ENCODE measurements at places on chromosomes 7 and 10.

GRCh38 chr7:2478800-2479199, 2.6 kb upstream of the GRIFIN start:
- DNase-seq: no peak

DNA sequence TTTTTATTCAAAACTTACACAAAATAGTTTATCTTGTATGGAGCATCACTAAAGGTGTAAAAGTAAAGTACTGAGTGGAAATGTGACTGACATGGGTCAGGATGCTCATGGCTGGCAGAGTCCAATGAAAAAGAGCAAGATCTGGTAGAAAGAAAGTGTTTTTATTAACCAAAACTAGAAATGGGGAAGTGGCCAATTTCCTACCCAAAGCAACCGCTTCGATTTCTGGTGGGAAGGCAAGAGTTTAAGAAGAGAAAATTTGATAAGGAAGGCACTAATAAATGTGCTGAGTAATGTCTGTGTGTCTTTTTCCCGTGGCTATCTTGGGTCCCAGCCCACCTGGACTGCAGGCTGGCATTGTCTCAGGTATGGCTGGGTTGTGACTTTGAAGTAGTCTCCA, 277.7 kb downstream of the ANKRD7 start:
- DNase-seq: no peak

DNA sequence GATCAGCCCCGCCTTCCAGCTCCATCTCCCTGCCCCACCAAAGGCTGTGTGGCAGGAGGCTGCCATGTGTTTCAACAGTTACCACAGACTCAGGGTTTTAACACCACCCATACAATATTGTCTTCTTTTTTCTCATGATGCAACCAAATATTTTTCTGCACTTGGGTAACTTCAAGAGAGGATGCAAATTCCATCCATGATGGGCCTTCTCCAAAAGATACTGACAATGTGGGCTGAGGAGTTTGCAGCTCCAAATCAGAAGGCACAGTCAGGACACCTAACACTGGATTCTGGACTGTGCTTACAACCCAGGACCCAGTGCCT, 347.9 kb downstream of the GRID1 start:
- DNase-seq: no peak

GRCh38 chr7:26619348-26619984, 244.9 kb downstream of the SKAP2 start:
- no peak for DNase-seq

DNA sequence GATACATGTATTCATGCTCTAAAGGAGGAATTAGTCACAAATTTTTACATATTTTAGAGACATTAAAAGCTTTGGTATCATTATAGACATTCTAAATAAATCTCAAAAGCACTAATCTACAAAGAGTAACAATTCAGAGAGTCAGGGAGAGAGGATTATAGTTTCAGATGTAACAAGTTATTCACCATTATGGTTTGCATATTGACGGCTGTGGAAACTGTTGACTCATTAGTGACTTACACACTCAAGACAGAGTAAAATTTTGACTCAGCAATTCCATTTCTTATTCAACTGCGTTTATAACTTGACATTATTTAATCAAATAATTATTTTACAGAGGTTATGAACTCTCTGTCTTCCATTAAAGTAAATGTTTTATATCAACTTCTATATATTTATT, 95.4 kb upstream of the SEMA3C start:
- no peak for DNase-seq

- no peak for DNase-seq
These were observed 87.5 kb upstream of the ZNF92 start for GRCh38 chr7:65285906-65286864.

DNA sequence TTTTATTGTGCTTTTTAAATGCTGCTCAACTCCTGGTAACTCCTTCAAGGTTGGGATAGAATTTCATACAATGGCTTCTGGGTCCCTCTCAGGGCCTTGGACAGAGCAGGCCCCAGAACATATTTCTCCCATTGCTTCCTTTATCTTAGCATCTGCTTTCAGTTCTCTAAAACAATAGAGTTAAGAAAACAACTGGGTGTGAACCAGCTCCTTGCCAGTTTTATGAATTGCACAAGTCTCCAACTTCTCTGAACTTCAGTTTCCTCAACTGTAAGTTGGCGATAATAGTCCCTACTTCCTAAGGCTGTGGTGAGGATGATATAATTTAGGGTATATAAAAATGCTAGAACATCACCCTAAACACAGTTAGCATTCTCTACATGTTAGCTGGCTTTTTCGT, 77.0 kb upstream of the INHBA start:
- DNase-seq: no peak

GRCh38 chr7:143449793-143450192, 6.5 kb downstream of the TAS2R60 start:
- DNase-seq: no peak

DNA sequence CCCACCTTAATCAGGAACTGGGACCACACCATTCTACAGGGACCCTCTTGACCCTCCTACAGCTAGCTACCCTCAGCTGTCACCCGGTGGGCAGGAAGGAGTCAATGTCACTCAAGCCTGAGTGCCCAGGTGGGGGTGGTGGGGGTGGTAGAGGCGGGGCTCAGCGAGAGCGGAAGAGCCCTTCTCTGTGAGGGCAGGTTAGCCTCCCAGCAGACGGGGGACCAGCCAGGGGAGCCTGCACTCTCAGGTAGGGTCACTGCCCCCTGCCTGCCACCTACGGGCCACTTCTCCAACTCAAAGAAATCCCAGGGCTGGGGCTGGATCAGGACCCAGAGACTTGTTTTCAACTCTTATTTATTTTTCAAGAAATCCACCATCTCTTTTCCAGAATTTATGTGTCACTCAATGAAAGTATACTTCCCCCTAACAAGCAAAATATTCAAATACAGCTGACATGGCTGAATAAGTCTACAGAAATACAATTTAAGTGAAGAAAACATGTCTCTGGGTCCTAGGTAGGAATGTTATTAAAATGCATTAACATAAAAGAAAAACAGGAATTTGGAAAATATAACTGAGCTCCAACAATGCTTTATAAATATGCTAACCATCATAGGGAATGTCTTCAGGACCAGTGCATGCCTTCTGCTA, 63.4 kb upstream of the DDC start:
- no peak for DNase-seq

- no peak for DNase-seq
These were observed 67.6 kb downstream of the PAX2 start for GRCh38 chr10:100812978-100813377.

DNA sequence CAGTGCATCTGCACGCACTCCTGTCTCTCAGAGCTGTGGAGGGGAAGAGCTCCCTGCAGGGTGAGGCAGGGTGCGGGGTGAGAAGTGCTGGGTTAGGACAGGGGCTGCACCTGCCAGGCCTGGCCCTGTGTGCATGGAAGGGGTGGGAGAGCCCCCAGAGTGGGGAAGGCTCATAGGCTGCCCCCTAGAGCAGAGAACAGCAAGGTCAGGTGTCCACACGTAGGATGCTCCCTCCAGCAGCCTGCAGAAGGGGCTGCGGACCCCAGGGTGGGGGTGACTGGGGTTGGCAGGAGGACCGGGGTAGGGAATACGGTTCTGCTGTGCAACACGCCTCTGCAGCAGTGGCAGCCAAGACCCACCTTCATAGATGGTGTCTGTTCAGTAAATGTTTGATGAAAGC, 208.6 kb downstream of the PTPRN2 start:
- no peak for DNase-seq

GRCh38 chr7:46752881-46753366, 829.0 kb downstream of the TNS3 start:
- DNase-seq: no peak

DNA sequence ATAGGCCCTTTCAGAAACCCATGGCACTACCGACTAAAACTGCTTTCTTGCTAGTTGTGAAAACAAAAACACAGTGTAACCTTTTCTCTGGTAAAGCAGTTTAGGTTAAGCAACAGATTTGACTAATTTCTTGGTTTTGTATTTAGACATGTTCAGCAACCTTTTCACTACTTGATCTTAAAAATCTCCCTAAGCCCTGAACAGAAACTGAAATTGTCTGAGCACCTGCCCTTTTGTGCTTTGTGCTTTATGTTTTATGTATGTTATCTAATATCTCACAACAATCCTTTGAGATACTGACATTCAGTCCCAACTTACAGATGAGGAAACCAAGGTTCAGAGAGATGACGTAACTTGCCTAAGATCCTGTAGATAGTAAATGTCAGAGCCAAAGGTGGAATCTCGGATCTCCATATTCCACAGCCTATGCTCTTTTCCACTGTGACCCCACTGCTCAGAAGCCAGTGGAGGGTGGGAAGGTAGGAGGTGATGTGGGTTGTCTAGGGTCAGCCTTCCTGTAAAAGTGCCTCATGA, 146.6 kb downstream of the LCOR start:
- DNase-seq: no peak

- DNase-seq: no peak
These were observed 67.4 kb downstream of the FOXP2 start for GRCh38 chr7:114481999-114482398.

GRCh38 chr7:112023786-112024185, 182.4 kb downstream of the DOCK4 start:
- DNase-seq: no peak

DNA sequence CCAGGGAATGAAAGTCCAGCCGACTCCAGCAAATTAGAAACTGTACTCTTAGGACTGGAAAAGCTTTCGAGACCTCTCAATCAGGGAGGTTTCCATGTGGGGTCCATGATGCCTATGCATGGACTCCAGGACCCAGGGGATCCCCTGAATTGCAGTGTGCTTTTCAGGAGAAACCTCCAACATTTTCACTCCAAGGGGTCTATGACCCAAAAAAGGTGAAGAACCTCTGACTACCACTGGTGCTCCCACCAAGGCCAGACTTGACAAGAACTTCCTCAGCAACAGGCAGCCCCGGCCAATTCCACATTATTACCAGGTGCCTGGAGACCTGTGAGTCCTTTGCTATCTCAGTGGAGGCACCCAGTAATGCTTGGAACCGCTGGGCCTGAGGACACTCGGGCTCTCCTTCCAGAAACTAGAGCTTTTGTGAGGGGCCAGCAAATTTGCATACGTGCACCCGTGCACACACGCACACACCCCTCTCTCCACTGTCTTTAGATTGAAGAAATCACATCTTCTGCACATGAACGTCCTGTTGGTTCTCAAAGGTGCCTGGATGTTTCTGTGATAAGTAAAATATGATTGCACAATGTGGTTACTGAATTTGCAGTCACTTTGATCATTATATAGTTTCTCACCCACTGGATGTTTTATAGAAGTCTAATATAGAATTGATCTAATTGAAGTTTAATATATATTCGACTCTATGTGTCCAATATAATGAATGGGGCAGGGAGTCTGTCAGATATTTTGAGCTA, 54.7 kb downstream of the SYPL1 start:
- no peak for DNase-seq

DNA sequence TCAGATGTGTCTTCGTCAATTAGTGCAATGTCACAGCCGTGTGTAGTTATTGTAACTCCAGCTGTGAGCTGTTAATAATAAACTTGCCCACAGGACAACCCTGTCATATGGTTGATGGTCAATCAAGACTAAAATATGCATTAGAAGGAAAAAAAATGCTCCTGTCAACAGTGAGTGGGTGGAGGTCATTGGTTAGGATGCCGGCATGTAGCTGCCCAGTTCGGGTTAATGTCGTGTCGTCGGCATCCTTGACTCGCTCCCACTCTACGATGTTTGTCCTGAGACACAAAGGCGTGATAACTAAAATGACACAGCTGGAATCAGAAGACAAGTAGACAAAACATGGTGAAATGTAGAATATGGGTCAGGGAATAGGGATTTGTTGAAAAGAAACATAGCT, 442.8 kb upstream of the NPVF start:
- no peak for DNase-seq

GRCh38 chr10:75430000-75430763, 1.2 kb upstream of the LRMDA start:
- DNase-seq: no peak

DNA sequence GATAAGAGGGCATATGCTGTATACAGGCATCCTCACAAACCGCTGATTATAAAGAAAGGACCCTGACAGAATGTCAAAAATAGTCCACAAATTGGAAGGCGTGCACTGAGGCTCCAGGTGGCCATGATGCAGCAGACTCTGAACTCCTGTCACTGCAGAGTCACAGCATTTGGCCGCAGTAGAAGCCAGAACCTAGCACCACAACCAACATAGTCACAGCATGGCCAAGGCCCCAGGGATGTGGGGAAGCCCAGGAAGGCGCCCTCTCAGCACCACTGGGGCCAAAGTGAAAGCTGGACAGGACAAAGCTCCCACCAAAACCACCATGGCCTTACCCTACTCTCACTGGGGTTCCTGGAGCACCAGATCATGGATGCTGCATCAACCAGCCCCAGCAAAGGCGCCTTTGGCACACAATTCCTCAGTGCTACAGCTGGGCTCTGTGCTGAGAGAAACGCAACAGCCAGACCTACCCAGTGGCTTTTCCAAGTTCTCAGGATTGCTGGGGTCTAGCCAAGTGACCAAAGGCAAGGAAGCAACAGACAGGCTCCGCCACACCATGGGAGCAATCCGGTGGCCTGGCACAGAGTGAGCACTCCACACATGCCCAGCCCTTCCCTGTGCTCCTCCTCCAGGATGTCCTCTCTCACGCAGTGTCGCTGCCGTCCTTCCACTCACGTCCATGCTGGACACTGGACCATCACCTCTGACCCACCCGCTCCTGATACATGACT, 60.2 kb downstream of the STK17A start:
- DNase-seq: no peak

DNA sequence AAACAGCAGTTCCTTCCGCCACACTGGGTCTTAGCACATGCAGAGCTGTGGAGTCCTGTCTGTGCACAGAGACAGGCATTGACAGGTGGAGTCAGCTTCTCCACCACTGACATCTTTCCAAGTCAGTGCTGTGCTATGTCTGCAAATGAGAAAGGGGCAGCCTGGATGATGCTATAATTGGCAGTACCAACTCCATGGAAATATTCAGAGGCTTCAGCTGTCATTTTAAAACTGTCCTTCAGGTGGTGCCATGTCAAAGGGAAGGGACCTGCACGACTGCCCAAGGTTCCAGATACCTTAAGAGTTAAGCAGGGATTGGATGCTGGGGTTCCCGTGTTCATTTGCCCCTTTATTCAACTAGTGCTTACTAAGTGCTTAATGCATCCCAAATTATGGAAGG, 258.0 kb upstream of the PRKCQ start:
- DNase-seq: no peak

DNA sequence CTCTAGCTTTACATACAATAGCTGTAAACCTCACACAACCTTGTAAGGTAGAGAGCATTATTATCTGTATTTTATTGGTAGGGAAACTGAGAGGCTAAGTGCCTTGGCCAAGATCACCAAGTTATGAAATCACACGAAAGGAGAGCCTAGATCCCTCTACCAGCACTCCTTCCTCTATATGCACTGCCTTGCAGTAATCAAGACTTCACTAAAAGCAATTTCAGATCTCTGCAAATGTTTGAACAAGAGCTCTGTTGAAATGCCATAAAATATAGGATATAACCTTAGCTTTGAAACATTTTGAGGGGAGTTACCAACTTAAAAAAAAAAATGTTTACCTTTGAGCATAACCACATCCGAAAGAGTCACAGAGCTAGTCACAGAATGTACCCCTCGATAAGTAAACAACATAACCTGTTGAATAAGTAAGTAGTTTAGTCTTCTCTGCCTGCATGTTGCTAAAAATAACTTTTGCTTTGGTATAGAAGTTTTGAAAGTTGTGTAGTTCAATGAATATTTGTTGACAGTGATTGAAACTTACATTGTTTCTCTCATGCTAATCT, 709.4 kb downstream of the AUTS2 start:
- no peak for DNase-seq

- DNase-seq: no peak
These were observed 970.9 kb upstream of the LRRN3 start for GRCh38 chr7:110119883-110120581.

- no peak for DNase-seq
These were observed 292.4 kb upstream of the KLF14 start for GRCh38 chr7:131026297-131027000.

Data from activated T-cell treated with anti-CD3 and anti-CD28 coated beads for 24 hours (primary cell).